ENCODE measurements at places on chromosomes 2 and 18.

GRCh38 chr2:43444989-43445645 is 150.7 kb downstream of the THADA start:
- no peak for DNase-seq

DNA sequence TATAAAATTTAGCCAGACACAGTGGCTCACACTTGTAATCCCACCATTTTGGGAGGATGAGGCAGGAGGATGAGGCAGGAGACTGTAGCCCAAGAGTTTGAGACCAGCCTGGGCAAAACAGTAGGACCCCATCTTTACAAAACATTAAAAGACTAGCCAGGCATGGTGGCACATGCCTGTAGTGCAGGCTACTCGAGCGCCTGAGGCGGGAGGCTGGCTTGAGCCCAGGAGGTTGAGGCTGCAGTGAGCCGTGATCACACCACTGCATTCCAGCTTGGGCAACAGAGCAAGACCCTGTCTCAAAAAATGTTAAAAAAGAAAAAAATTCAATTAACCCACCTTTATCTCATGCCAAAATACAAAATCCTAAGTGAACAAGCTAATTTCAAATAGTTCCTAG is 4.0 kb downstream of the REV1 start:
- DNase-seq: no peak

DNA sequence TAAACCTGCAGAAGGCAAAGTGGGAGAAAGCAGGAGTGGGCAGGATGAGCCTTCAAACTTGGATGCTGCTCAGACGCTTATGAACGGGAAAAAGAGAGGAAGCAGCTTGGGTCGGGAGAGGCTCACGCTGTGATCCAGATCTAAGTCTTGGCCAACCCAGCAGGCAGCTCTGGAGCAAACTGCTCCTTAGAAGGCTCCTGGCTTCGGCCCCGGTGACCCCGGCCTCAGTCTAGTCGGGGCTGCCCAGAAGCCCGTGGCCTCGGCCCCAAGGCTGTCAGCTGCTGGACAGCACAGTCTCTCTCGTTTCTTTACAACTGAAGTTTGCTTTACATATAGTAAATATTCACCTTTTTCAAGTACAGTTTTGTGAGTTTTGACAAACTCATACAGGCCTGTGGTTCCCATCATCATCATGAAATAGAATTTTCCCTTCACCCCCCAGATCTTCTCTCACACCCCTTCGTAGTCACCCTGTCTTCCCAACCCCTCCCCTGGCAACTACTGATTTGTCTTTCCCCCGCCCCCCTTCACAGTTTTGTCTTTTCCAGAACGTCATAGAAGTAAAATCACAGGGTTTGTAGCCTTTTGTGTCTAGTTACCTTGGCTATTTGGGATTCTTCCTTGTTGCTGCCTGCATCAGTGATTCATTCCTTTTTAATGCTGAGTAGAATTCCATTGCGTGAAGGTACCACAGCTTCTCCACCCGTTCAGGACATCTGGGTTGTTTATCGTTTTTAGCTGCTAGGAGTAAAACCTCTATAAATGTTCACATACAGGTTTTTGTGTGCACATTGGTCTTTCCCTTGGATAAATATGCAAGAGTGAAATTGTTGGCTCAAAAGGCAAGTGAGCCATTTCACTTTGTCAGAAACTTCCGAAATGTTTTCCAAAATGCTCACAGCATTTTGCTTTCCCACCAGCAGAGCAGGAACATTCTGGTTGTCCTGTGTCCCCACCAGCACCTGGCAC is 35.1 kb downstream of the MYO7B start:
- no peak for DNase-seq

- DNase-seq: no peak
These were observed 352.1 kb downstream of the RND3 start for GRCh38 chr2:150135223-150135883.

GRCh38 chr2:173446722-173447121 is 92.0 kb downstream of the CDCA7 start:
- DNase-seq: no peak

GRCh38 chr18:45651275-45651674 is 36.0 kb downstream of the SLC14A2 start:
- DNase-seq: no peak

GRCh38 chr2:10700078-10700803 is 10.5 kb upstream of the NOL10 start:
- DNase-seq: no peak

- no peak for DNase-seq
These were observed 57.2 kb downstream of the SF3B1 start for GRCh38 chr2:197377670-197378069.

DNA sequence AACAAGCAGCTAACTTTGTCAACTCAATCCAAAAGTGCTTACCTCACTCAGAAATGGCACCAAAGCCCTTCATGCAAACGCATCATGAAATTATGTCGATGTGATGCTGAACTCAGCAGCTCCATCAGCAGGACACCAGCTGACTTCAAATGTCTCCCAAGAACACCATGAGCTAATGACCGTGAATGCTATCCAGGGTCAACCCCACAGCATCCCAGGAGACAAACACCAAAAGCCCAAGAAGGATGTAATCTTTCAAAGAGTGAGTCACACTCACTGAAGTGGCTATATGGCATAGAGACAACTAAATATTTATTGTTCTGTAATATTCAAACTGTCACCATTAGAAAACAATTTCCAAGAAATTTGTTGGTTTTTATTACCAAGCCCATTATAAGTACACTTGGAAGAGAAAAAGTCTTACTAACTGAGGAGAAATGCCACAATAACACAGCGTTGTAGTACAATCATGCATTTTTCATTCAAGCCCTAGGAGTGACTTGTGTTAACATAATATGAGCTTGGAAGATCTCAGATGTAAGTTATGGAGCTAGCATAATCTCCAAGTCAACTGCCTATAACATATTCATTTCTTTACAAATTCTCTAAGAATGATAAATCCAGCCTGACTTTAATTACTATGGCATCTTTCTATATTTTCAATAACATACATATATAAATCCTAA is 165.0 kb upstream of the CCDC68 start:
- DNase-seq: no peak

DNA sequence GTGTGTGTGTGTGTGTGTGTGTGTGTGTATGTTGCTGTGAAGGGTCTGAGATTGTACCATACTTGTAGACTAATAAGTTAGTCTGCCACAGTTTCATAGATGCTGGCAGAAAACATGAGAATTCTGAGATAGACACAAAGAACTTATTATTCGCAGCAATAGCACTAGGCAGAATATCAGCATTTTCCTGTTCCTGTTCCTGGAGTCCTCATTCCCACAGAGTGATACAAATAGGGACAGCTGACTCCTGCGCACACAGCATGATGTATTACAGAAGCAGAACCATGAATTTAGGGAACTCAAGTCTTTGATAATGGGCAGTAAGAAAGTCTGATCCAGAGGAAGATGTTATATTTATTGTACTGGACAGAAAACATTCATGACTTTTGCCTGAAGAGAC is 1466.3 kb downstream of the DPP10 start:
- no peak for DNase-seq

- DNase-seq: no peak
These were observed 15.8 kb downstream of the CCNYL1 start for GRCh38 chr2:207727261-207727660.

DNA sequence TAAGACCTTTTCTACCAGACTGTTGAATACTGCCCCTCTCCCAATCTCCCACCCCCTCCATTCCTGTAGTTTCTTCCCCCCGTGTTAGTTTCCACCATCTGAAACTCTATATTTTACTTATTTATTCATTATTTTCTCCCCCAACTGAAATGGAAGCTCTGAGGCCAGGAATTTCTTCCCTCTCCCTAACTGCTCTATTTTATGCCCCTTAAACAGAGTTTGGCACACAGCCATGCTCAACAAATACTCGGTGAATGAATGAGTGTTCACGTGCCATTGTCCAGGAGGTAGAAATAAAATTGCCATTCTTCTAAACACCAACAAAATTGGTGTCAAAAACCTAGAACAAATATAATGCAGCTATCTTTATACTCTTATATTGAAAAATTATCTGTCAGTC is 5.6 kb downstream of the ITGB1BP1 start:
- DNase-seq: no peak

DNA sequence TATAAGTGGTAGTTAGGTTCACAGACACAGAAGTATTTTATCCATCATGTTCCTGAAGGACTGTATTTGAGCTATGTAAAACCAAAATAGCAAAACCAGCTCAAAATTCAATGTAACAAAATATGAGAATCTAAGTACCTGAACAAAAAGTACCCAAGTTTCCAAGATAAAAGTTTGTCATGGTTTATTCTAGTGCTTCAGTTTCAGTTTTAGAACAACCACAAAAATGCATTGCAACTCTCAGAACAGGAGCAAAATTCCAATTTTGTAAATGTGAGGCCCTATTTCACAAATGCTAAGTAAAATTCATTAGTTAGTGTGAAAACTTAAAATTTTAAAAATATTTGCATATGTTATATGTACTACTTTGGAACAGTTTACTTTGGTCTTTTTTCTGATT is 5.0 kb upstream of the ALPK2 start:
- DNase-seq: no peak

DNA sequence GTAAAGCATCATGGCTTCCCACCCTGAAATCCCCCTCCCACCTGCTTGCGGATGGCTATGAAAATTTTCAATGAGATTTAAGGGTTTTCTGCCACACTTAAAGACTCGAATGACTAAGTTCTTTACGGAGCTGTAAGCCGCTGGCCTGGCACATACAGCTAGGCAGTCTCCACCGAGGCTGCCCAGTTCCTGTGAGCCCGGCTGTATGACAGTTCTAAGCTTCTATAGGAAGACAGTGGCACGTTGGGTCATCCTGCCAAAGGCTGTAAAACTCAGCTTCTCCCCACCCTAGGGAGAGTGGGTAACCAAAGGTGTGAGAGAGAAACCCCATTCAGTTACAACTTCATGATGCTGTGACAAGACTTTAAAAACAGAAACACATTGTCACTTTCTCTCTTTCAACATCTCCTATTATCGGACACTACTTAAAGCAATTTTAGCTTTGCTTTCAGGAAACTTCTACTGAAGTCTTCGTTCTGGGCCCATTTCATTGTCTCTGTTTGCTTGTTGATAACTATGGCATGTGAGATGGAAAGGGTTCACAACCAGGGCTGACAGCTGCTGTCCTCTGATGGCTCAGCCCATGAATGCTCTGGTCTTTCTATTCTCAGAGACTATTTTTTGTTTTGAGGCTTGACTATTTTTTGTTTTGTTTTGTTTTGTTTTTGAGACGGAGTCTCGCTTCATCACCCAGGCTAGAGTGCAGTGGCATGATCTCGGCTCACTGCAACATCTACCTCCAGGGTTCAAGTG is 7.1 kb downstream of the CASP8 start:
- DNase-seq: no peak

DNA sequence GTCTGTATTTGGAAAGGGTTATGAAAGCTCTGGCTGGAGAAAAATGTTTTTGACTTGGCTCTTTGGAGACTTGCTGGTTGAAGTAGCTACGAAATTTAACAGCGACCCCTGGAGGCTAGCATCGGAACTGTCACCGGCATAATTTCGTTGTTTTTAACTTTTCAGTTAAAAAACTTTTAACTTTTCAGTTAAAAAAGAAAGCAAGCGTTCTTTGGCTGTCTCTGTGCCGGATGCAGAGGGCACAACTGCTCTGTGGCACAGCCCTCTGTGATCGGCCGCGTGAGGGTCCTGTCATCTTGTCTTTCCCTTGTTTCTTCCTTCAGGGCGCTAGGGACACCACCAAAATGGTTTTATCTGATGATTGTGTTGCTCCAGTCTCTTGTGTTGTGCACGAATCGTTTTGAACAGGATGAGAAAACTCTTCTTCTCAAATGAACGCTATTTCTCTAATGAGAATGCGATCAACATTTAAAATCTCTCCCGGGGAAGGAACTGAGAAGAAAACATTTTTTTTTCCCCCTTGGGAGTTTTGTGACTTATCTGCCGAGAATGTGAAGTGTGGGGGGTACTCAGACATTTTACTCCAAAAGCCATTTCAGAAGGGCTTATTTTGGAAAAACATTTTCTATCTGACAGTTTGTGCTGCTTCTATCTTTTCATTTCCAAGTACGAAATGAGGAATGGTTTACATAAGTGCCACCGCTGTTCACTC is 57.1 kb downstream of the ADCYAP1 start:
- peak; percentile 39 for DNase-seq

DNA sequence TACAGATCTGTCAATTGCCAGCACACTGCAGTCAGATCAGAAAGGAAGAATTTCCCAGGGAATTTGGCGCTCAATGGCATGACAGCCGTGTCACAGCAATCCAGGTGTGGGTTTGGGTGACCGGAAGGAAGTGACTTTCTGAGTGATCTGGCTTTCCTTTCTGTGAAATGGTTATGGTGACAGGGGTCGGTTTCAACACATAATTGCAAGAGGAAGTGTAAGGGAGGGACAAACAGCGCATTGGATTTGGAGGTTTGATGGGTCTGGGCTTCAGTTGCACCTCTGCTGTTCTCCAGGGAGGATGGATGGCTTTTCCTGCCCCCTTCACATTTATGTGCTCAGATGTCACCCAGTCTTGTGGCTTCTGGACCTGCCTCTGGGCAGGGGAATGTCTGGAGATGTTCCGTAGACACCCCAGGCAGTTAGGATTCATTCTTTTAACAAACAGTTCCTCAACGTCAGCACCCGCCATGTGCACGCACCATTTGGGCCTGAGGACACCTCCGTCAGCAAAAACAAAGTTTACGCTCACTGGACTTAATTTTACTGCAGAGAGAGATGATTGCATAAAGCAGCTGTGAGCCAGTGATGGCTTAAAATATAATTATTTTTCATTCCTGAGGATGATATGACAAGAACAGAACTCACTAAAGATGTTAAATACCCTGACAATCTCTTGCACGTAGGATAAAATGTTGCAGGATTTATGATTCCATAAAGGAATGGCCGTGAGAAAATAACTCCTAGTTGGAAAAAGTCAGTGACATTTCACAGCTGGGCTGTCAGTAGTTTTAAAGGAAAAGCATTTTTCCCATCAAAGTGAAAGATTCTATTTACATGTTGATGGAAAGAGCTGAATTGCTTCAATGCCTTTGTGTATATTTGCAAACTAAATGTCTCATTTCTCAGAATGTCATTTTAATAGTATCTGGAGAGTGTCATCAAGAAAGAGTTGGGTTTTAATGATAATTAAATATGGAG is 36.9 kb downstream of the MBP start:
- no peak for DNase-seq

DNA sequence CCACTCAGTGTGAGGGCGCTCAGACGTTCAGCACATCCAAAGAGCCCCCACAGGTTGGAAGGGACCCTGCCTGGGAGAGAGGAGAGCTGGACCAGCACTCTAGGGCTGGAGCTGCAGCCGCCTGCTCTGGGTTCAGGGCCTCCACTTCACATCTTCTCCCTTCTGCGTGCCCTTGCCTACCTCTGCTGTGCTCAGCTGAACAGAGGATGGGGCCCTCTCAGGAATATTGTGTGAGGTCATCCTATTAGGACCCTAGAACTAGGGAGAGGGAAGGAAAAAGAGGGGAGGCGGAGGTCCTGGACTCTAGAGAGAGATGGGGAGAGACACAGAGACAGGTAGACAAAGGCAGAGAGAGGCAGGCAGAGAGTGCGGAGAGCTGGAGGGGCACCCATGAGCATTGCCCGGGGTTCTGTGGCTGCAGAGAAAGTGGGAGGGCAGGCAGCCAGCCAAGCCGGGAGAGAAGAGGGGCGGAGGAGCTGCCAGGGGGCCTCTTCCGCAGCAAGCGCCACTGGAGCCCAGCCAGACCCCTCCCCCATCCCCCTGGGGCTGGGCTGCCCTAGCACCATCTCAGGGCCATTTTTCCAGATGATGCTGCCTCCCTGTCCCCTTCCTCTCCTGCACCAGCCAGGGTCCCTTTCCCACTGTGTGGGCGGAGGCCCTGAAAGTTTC is 8.3 kb upstream of the TNS1 start:
- no peak for DNase-seq

GRCh38 chr2:27408601-27409320 is 630 bp downstream of the PPM1G start:
- DNase-seq: peak; percentile 31

- no peak for DNase-seq
These were observed 244.1 kb downstream of the HDAC4 start for GRCh38 chr2:239156516-239157265.
